ENCODE measurements at places on chromosomes 3 and 15.

DNA sequence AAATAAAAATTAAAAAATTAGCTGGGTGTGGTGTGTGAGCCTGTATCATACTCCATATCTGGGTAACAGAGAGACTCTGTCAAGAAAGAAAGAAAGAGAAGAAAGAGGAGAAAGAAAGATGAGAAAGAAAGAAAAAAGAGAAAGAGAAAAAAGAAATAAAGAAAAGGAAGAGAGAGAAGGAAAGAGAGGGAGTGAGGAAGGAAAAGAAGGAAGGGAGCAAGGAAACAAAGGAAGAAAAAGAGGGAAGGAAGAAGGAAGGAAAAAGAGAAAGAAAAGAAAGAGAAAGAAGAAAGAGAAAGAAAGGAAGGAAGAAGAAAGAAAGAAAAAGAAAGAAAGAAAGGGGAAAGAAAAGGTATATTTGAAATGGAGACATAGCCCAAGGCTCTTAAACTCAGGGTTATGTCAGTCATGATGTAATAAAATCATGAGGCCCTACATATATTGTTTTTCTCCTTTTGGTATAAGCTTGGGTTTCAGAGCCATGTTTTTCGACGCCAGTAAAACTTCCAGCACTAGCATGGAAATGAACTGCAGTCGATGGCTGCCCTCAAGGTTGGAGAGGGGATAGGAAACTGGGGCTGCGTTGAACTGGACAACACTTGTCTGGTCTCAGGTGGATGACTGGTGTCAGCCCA, 38.0 kb upstream of the RFTN1 start:
- DNase-seq = no peak

- no peak for DNase-seq
These were observed 197.9 kb downstream of the RYR3 start for GRCh38 chr15:33508703-33509102.

GRCh38 chr15:80703965-80704364, 8.9 kb downstream of the ABHD17C start:
- DNase-seq = no peak

GRCh38 chr15:101050623-101051290, 131.6 kb downstream of the LRRK1 start:
- DNase-seq = no peak

DNA sequence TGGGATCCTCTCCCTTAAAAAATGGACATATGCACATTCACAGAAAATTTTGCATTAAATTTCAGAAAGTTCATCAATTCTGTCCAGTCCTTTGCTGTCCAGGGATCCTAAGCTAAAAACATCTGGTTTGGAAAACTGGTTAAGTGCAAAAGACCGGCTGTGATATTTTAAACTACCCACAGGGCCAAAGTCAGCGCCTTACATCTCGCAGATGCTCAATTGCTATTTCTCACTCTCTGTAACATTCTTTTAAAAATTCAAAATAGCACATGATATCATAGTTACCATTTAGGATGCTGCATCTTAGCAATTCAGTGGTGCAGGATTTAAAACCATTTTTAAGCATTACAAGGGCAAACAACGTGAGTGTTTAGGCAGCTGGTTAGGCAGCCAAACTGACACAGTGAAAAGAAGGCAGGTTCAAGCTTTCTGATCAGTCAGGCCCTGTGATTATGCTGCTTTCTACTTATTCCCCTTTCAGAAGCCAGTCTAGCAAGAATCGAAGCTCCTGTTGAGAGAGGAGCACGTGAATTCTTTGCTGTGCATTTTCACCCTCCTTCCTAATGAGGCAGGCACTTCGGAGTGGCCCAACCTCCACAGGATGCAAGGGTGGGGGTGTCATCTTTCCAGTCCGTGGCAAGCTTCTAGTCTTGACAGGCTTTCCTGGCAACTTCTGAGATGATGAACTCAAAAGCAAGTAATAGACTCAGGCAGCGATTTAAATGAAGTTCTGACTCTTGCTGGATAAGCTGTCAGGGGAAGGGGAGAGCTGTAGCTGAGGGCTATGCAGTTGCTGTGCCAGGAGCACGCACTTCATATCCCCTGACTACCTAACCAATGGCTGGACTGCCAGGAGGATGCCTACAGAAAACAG, 8.8 kb downstream of the PRICKLE2 start:
- DNase-seq = no peak

DNA sequence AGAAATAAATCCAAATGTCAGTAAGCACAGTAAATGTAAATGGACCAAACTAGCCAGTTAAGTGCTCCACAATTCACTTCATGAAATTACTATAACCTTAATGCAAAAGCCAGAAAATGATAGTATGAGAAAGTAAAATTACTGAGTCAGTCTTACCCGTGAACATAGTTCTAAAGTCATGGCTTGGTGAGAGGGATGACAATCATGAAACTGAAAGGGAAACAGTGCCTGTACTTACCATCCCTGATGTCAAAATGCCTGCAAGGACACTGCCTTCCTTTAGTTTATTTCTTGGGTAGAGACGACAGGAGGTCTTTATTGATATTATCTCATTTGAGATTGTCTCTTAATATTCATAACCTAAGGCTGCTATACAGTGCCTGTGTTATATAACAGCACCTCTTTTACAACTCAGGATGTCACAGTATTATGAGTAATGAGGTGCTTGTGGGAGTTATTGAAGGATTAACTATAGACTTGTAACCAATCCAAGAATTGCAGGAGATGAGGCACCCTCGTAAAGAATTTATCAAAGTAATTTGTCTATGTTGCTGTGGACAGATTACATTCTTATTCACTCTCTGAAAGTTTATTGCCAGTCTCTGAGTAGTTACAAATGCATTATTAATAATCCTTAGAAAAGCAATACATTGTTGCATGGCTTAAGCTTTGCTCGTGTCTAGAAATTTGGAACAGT, 142.9 kb upstream of the BFSP2 start:
- no peak for DNase-seq

GRCh38 chr3:64463981-64464380, 223.8 kb downstream of the ADAMTS9 start:
- DNase-seq = no peak

- no peak for DNase-seq
These were observed 885 bp downstream of the CDV3 start for GRCh38 chr3:133574260-133574881.

DNA sequence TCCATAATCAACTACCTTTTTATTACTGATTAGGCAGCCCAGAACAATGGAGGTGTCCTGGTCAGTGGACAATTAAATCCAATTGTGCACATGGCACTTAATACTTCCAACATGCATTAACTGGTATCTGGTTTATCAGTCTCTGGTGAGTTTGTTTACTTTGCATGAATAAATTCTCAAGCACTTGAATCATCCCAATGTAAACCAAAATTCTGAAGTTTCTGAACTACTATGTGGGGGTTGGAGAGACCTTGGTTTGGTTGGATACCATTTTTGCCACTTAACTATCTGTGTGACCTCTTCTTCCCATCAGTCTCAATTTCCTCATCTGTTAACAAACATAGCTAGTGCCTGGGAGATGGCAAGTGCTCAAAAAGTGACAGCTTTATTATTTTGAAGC, 70.5 kb upstream of the MAP4 start:
- DNase-seq = no peak

- DNase-seq = no peak
These were observed 187.4 kb upstream of the STAC start for GRCh38 chr3:36192901-36193300.

DNA sequence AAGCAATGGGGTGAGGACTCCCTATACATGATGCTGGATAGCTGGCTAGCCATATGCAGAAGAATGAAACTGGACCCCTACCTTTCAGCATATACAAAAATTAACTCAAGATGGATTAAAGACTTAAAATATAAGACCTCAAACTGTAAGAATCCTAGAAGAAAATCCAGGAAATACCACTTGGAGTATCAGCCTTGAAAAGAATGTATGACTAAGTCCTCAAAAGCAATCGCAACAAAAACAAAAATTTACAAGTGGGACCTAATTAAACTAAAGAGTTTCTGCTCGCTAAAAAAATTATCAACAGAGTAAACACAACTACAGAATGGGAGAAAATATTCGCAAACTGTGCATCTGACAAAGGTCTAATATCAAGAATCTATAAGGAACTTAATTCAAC, 94.3 kb downstream of the XRN1 start:
- no peak for DNase-seq

GRCh38 chr3:57268416-57268815, 24.1 kb downstream of the ASB14 start:
- no peak for DNase-seq

DNA sequence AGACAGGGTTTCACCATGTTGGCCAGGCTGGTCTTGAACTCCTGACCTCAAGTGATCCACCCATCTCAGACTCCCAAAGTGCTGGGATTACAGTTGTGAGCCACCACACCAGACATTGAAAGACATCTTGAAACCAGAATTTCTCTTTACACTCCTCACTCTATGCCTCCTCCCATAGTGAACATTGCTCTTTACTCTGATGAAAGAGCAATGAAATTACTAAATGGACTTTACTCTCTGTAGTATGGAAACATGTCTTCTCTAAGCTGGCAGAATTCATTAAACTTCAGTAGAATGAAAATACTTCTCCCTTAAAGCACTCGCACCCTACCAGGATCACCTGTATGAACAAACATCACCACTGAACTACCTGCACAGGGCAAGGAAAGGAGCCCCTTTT, 27.8 kb upstream of the TFG start:
- DNase-seq = no peak

DNA sequence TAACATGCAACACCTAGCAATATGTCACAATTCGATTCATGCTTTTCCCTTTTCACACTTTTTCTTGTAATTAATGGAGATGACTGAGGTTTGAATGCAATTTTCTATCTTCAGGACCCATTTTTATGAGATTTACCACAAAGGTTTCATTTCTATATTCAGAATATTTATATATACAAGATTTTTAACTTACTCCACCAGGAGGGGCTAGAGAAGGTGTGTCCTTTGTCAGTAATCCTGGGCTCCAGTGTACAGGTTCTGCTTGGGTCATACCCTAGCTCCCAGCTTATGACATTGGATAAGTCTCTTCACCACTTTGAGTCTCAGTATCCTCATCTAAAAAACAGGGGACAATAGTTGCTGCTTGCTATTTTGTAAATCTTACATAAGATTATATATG, 95.7 kb upstream of the SLC24A5 start:
- no peak for DNase-seq

DNA sequence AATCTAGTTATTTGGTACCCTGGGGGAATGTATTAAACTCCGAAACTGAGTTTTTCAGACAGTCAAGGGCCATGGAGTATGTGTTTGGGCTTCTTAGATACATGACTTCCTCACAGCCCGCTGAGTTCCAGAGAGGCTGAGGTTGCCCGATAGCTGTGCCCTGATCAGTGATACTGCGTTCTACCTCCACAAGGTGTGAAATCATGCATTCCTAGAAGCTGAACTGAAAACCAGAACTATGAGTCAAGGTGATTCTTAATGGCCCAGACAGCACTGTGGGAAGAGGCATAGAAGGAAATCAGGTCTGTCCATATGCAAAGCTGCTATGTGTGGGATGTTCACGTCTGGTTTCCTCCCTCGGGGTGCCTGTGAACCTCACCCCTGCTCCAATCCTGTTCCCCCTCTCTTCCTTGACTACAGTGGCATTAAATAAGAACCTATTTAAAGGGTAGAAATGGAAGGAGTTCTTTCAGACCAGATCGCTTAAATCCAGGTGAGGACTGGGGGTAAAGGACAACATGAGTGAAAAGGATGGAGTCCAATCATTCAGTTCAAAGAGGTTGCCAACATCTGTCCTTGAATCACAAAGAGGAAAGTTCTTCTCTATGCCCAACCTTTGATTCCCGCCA, 74.3 kb downstream of the MYO1E start:
- no peak for DNase-seq

DNA sequence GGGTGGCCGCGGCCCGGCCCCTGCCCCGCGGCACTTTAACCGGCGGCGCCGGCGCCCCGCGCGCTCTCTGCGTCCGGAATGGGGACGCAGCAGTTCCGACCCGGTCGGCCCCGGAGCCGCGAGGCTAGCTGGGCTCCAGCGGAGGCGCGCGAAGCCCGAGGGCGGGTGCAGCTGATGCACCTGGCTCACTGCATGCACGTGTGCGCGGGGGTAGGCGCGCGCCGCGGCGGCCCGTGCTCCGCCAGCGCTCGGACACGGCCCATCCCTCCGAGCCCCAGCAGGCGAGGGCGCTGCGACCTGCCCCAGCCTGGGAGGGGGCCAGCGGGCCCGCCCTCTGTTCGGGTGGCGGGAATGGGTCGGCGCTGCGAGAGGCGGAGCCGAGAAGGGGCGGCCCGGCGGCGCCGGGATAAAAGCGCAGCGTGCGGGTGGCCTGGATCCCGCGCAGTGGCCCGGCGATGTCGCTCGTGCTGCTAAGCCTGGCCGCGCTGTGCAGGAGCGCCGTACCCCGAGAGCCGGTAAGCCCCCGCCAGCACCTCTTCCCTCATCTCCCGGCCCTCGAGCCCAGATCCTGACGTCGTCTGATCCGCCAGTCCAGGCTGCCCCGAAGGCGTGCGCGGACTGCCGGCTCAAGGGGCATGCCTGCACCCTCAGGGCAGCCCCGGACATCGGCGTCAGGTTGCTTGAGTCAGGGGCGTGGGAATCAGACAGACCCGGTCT, at the start of the genes CHDH and IL17RB:
Gene CHDH (minus strand): TSS at position 286 of the 717 bp plus-strand sequence. CDS start 22,411 bp downstream, outside the sequence.
Gene IL17RB (plus strand): TSS at position 435 of the 717 bp plus-strand sequence. CDS start 21 bp downstream, at position 456.
- DNase-seq = no peak

DNA sequence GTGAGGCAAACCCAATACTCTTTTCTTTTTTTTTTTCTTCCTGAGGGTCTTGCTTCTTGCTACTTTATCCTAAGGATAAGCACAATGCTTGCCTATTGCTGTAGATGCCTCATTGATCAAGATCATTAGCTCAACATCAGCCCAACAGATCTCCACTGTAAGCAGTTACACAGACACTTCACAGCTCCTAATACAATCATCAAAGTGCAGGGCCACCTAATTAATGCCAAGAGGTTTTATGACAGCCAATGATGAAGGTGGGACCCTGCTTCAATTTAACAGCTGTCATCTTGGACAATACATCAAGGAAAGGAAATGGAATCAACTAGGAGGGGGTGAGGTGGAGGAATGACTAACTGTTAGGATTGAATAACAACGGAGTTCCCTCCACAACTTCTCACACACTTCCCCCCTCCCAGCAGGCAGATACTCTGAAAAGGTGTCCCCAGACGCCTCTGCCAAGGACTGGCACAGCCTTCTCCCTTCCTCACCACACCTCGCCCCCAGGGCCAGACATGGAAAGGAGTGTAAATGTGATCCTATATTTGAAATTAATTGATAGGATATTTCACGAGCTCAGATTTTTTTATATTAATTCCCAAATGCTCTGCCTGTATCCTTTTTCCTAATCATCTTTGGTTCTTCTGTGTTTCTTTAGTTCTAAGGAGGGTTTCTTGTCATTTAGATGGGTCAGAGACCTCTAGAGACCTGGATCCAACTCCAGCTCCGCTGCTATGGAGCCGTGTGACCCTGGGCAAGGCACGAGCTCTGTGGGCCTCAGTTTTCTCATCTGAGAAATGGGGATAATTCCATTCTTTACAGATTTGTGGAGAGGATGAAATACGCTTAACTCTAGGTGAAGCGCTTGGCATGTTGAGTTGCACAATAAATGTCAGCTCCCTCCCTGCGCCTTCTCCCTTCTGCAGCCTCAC, 1.2 kb downstream of the DCLK3 start:
- DNase-seq = no peak

DNA sequence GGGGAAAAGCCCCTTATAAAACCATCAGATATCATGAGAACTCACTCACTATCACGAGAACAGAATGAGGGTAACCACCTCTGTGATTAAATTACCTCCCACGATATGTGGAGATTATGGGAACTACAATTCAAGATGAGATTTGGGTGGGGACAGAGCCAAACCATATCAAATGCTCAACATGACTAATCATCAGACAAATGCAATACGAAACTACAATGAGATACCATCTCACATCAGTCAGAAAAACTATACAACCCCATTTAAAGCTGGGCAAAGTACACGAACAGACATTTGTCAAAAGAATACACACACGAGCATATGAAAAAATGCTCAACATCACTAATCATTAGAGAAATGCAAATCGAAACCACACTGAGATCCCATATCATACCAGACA, 67.7 kb downstream of the SCAPER start:
- DNase-seq = no peak
